Muscle of back (tissue), 13 donors: ENCODE measurements at places on chromosomes 2 and 18.

DNA sequence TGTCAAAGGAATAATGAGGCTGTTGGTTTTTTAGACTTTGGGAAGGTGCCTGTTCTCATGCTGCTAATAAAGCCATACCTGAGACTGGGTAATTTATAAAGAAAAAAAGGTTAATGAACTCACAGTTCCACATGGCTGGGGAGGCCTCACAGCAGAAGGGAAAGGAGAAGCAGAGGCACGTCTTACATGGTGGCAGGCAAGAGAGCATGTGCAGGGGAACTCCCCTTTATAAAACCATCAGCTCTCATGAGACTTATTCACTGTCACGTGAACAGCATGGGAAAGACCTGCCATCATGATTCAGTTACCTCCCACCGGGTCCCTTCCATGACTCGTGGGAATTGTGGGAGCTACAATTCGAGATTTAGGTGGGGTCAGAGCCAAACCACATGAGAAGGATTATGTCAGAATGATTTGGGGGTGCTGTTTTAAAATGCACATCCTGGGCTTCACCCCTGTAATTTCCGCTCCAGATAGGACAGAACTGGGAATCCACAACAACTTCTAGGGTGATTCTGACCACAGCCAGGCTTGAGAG is 37.8 kb downstream of the TCF7L1 start:
- DNase-seq: no peak

DNA sequence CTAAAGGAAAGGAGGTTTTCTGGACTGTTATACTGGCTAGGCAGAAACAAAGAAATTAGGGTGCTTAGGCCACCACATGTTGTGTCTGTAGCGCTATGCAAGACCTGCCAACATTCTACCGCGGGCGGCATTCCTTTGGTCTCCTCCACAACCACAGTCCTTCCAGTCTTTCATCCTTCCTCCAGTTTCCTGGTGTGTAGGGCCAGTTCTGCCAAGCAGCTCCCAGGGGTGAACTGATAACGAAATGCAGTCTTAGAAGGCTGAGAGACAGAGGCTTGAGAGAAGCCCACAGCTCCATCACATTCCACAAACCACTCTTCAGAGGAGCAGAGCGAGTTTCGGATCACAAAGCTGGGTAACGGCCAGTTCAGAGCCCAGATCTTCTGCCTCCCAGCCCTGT is 19.5 kb upstream of the CXXC1 start:
- DNase-seq: no peak

- no peak for DNase-seq
Measured at GRCh38 chr2:29723255-29724001, 198.0 kb downstream of the ALK start.

DNA sequence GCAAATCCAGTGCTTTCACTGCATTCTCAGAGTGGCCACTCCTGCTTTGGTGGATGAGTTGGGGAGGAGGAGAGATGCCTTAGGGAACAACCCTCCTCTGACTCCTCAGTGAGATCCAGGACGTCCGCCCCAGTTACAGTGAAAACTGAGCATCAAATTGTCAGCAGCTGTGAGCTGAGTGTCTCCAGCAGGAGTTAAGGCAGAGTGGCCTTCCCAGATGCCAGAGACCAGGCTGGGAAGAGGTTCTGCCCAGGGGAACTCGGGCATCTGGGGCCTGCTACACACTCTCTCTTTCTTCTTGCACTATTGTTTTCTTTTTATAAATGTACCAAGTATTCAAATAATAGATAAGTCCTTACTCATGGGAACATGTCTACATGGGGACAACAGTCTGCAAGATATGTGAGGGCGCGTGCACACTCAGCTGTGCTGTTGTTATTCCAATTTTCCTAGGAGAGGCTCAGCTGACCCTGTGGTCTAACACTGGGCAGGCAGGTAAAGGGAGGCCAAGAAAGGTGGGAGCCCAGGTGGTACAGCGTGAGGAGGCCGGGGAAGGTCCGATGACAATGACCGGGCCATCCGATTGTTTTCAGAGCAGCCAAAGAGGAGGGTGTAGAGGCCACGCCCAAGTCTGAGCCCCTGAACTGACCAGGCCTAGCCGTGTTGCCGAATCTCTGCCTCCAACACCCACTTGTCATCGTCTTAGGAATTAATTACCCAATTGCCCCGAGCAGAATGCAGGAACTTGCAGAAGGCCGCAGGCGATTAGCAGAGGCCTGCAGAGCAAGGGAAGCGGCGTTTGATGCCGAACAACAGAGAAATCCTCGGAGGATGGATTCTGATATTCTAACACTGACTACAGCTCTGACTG is 166.9 kb downstream of the ANAPC1 start:
- DNase-seq: no peak

DNA sequence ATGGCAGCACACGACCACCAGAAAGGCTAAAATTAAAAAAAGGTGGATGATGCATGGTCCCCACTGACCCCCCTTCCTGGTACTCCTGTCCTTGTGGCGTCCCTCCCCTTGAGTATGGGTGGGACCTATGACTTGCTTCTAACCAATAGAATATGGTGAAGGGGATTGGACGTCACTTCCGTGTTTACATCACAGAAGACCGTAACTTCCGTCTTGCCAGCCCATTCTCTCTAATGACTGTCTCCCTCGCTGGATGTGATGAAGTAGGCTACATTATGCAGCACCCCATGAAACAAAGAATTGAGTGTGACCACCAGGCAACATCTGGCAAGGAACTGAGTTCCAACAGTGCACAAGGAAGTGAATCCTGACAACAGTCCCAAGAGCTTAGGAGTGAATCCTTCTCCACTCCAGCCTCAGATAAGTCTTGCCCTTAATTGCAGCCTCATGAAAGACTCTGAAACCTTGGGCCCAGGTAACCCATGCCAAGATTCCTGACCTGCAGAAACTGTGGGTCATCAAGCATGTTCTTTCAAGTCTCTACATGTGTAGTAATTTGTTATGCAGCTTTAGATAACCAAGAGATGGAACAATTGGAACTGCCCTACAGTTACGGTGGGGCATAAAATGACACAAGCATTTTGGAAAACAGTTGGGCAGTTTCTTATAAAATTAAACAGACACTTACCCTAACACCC is 80.1 kb upstream of the NPAS2 start:
- DNase-seq: no peak

- no peak for DNase-seq
Measured at GRCh38 chr2:115303-115702, 69.0 kb upstream of the FAM110C start.
